Activated naive CD4-positive, alpha-beta T cell (primary cell): ENCODE measurements at places on chromosomes 4 and X.

DNA sequence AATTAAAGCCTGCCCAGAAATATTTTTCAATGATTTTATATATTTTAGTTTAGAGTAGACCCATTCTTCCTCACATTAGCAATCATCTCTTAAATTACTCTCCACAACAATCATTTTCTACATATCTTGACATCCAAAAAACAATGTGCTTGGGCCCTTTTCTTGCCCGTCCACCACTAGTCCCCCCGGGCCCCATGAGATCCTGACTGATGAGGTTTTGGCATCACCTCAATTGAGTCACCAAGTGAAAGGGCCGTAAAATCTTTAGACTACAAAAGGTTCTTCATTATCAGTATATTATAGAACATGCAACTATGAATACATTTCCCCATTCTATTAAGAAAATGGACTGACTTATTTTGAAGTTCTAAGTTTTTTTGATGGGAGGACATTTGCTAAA lies 4.0 kb upstream of the CDKL2 start:
- DNase-seq, result no peak

DNA sequence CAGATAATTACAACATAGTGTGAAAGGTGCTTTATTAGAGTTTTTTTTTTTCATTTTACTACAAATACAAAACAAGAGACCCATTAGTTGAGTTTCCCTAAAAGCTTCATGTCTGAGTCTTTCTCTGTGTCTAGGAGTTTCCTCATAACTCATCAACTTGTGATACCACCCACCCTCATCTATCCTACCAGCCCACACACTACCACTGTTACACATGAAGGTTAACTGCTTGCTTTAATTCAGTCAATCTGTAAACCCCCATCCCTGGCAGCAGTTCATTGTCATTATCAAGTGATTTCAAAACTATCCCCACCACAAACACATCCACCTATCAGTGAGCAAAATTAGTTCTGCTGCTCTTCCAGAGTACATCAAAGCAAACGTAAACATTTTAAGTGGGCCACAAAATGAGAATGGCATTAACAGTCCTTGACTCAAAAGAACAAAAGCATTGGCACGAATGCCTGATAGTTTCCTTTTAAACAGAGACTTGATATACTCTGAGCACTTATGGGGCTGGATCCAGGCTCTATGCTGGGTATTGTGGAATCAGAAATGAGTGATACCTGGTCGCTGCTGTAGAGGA lies 331.6 kb upstream of the FAM241A start:
- DNase-seq, result no peak

- no peak for DNase-seq
Measured at GRCh38 chr4:70713453-70714078, 8.2 kb upstream of the RUFY3 start.

GRCh38 chr4:97994765-97995465 lies 148.4 kb downstream of the STPG2 start:
- no peak for DNase-seq
